Activated naive CD4-positive, alpha-beta T cell treated with anti-CD3 and anti-CD28 coated beads, Interleukin-2, amount 50 U/mL, for 16 hours (primary cell): ENCODE measurements at places on chromosomes 2 and 18.

DNA sequence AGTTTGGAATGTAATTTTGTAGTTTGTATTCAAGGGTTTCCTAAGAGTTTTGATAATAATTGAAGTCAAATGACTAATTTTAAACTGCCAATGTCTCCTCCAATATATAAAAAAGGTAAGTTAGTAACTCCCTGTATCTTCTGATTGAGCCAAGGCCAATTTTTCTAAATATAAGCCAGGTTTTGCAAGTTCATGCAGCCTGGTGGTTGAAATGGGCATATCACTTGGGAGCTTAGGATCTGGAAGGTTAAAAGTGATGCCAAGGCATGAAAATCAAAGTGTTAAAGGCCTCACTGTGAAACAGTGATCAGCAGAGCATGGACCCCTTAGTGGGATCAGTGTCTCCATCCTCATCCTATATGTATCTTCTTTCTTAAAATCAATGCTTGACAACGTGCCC is 60.5 kb downstream of the MERTK start:
- DNase-seq: no peak

DNA sequence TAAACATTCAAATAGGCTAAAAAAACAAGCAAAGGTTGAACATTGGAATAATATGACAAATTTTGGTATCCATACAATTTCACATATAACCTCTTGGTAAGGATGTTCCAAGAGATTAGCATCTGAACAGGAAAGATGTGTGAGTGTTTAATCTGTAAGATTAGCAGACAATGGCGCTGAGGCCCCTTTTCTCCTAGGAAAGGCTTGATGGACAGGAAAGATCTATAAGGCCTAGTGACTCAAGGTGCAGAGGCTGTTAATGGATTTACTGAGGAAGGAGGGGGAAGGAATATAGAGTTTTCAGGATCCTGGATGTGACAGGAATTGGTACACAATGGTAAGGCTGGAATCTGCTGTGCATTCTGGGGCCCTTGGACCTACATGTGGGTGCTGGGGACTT is 48.1 kb upstream of the SMAD2 start:
- DNase-seq: no peak

DNA sequence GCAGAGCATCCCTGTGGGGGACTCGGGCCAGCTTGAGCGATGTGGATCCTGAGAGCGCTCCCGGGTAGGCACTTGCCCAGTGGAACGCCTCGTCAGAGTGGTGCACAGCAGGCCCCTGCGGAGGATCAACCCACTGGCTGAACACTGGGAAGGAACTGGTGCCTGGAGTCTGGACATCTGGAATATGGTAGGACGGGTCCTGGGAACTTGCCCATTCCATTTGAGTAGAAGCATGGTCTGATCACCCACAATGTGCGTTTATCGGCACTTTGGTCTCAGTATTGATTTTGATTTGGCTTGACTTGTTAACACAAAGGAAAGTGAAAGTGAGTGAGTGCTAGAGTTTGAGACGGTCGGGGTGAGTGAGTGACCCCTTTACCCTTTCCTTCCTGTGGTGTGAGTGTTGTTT is 1336.2 kb upstream of the CHAC2 start:
- DNase-seq: no peak

DNA sequence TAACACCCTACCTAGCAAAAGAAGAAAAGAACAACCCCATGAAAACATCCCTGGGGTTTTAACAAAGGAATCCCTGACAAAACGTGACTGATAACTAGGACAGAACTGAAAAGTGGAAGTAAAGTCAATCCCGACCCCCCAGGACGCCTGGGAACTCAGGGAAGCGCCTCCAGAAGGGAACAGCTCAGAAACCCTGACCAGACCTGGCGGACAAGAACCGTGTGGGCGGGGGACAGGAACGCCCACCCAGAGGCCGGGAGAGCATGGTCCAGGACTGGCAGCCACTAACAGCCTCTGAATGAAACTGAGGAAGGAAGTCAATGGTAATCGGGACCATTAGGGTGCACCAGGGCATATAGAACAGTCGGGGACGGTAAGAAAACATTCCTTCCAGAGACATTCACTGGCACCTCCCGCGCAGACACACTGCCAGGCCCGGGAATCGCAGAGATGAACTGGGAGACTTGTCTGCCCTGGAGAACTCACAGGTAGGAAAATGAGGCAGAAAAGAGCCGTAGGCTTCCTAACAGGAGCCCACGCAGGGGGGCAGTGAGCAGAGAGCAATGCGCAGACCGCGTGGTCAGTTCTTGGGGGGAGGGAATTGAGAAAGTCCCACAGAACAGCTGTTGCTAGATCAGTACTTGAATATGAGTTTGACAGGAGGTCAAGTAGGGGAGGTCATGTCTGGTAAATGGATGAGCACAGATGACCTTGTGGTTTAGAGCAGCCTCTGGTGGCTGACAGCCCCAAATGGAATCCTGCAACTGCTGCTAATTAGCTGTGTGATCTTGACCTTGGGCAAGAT is 1.3 kb upstream of the TBC1D8 start:
- no peak for DNase-seq

DNA sequence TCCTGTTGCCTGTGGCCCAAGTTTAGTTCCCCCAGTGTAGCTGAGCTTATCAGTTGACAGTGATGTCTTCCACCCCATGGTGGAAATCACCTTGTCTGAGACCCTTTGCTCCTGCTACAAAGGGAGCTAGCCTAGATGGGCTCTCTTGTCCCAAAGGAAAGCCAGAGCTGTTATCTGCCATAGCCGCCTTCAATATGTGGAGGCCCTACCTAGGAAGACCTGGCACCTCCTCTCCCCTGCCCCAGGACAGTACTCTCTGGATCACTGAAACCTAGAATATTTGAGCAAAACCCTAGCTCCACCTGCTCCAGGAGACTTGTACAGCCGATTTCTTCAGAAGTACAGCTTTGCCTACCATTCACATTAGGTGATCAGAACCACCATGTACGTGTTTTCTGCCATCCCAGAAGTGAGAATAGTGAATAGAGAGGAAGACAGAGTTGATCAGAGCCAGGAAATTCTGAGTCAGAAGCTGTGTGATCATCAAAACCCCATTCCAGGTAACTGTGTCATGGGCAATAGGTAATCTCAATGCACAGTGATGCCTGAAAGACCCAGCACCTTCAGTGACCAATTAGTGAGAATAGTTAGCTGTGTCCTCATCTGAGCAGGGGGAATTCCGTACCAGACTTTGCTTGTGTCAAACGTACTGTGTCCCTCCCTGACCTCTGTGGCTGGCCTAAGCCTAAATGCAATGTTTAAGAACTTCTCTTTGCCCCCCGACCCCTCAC is 138.4 kb upstream of the ALPP start:
- no peak for DNase-seq

GRCh38 chr2:200428961-200429665 is 80.8 kb downstream of the KCTD18 start:
- DNase-seq: no peak

DNA sequence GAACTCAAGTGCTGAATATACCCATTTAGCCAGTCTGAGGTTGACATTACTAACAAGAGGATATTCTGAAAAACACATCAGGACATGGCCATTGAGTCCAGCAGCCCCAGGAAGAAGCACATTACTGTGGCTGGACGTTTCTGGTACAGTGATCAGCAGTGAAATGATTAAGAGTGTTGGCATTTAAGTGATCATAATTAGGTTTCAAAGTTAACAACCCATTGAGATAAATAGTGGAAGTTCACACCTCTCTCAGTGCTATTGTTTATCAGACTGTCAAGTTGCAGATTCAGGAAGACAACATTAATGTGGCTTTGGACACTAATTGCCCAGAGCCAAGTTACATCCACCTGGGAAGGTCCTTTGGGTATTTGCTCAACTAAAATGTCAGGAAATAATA is 139.5 kb upstream of the GAREM1 start:
- no peak for DNase-seq

- DNase-seq: no peak
These were observed 8.0 kb upstream of the SFTPB start for GRCh38 chr2:85675866-85676548.

DNA sequence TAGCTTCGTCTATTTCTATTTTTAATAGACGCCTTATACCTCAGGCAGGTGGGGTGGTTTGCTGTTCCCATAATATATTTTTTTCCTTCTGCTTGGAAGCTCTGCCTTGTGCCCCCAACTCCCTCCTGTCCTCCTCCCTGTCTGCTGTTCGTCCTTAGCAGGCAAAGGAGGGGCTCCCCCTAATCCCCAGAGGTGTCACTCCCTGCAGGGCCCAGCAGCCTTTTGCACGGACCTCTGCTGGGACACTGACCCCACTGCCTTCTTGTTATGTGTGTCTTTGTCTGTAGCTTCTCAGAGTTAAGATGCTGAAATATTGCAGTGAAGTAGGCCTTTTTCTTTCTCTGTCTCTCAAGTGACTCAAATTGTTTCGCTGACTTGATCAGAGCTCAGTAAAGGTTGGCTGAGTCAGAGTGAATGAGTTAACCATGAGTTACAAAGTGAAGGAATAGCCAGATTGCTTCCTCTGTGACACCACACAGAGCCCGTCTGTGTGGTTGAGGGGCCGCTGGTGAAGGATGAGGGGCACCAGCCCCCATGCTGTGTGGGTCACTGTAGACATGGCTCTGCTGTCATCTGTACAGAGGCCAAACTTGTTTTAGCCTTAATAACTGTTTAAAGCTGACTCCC is 47.7 kb downstream of the PRKCE start:
- no peak for DNase-seq

- no peak for DNase-seq
These were observed 635.0 kb upstream of the FANCL start for GRCh38 chr2:58876126-58876525.
